ENCODE measurements at places on chromosomes 16 and 17. TPM values are rescaled to one million over a fixed set of nuclear protein-coding genes. Genes with fewer than 3 reads are reported as not detected.

Gene PRAC1
- not detected for total RNA-seq

Gene NPIPA7
- total RNA-seq = not detected

Gene FAM83G
- 9.5 TPM for total RNA-seq

Gene CACNG5
- total RNA-seq = not detected

Gene TERB1
- total RNA-seq = 0.08 TPM

Gene TM4SF5
- total RNA-seq = not detected

DNA sequence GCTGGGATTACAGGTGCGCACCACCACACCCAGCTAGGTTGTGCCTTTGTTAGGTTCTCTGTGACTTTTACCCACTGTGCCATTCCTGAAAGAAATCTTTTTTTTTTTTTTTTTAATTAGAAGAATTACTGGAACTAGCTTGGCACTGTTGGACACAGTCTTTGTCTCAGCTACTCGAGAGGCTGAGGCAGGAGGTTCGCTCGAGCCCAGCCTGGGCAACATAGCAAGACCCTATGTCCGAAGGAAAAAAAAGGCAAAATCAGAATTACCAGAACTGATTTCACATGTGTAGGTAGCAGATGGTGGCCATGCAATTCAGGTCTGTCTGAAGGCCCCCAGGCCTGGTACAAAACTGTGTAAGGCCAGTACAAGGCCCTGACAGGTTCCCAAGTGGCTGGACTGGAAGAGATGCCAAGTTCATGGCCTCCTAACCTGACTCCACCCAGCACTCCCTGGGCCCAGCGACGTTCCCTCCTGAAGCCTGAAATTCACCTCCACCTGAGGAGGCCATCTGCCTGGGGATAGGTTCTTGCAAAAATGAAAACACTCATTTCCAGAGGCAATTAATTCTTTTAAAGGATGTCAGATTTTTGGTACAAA, 23.0 kb downstream of the CARHSP1 start:
- no peak for DNase-seq

- DNase-seq = no peak
These were observed 50.3 kb downstream of the RPH3AL start for GRCh38 chr17:302300-302698.

DNA sequence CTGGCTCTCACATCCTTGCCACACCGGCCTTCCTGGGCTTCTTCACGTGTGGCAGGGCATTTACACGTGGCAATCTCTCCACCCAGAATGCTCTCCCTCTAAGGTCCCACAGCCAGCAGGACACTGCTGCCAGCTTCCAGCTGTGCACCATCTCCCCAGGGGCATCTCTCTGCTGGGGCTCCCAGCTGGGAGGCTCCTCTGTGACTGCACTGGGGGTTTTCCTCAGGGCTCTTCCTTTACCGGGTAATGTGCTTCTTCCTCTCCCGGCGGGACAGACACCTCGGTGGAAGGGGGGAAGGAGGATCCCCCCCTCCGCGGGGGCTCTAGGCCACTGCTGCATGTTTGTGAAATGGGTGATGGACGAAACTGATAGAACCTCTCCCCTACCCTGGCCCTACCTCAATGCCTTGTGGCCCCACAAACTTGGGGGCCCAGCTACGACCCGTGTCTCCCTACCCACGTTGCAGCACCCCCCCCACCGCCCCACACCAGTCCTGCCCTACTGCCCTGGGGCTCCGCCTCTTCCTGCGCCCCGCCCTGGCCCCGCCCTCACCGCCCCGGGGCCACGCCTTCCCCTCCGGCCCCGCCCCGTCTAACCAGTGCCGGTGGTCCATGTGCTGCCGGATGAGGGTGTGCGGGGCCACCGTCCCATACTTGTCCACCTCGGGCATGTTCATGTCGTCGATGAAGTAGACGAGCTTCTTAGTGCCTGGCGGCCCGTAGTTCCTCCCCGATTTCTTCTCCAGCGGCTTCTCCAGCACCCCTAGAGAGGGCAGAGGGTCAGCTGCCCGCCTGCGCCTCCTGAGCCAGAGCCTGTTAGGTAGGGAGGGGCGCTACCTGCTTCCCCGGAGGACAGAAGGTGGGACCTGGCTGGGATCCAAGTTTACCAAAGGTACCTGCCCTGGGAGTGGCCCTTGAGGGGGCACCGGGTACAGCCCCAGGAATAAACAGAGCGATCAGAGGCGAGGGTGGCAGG, 92.6 kb downstream of the DNAH17 start:
- DNase-seq = no peak

DNA sequence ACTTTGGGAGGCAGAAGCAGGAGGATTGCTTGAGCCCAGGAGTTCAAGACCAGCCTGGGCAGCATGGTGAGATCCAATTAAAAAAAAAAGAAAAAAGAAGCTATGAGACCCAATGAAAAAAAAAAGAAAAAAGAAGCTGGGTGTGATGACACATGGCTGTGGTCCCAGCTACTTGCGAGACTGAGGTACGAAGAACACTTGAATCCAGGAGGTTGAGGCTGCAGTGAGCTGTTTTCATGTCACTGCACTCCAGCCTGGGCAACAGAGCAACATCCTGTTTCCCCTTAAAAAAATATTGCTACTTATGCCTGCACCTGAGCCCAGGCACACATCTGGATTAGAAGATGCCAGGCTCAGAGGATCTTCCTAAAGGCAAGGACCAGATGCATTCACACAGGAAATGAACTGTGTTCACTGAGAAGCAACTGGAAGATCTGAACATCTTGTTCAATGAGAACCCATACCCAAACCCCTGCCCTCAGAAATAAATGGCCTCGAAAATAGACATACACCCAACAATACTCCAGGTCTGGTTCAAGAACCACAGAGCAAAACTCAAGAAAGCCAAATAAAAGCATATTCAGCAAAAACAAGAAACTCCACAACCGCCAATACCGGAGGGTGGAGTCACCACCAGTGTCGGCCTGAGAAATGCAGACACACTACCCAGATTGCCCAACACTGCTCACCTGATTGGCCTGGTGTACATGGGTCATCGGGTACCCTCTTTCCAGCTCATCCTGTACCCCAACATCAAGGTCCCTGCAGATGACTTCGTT, 4.4 kb downstream of the RNF135 start:
- DNase-seq = no peak

DNA sequence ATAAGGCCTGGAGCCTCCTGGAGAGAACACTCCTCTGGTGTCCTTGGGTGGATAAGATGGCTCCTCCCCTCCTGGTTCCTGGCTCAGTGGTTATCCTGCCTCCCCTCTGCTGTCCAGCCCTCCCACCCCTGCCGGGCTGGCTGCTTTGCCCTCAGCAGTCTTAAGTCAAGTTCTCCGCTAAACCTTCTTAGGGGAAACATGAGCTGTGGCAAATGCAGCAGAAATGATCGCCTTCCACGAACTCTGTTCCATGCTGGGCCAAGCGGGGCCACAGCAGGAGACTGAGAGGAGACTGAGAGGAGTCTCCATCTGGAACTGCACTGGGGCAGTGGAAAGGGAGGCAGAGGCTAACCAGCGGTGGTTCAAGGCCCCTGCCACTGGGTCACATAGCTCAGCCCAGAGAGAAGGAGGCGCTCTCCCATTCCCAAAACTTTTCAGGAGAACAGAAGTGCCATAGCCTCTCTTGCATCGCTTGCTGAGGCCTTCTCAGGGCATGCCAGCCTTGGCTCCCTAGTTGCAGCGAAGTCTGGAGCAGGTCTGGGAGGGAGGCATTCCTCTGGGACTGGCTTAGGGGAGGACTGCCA, 26.9 kb downstream of the TNS4 start:
- DNase-seq = no peak

DNA sequence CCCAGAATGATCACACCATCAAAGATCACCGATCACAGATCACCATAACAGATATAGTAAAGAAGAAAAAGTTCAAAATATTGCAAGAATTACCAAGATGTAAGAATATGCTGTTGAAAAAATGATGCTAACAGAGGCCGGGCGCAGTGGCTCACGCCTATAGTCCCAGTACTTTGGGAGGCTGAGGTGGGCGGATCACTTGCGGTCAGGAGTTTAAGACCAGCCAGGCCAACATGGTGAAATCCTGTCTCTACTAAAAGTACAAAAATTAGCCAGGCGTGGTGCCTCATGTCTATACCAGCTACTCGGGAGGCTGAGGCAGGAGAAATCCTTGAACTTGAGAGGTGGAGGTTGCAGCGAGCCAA, 53.2 kb downstream of the CPPED1 start:
- no peak for DNase-seq

All from fibroblast of the aortic adventitia (primary cell).